ENCODE measurements at places on chromosomes 6 and 20.
A peak's percentile ranks its signal among the peaks of the same experiment; 100 is the strongest.

DNA sequence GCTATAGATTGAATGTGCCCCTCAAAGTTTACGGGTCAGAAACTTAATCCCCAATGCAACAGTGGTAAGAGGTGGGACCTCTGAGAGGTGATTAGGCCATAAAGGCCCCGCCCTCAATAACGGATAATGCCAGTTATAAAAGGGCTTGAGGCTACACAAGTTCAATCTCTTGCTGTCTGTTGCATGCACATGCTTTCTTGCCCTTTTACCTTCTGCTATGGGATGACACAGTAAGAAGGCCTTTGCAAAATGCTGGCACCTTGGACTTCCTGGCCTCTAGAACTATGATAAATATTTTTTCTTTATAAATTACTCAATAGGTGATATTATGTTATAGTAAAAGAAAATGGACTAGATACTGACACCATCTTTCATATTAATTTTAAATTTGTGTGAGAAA lies 806.1 kb downstream of the TENT5A start:
- no peak for DNase-seq

- DNase-seq = no peak
Measured at GRCh38 chr6:113825781-113826180, 31.4 kb upstream of the MARCKS start.

DNA sequence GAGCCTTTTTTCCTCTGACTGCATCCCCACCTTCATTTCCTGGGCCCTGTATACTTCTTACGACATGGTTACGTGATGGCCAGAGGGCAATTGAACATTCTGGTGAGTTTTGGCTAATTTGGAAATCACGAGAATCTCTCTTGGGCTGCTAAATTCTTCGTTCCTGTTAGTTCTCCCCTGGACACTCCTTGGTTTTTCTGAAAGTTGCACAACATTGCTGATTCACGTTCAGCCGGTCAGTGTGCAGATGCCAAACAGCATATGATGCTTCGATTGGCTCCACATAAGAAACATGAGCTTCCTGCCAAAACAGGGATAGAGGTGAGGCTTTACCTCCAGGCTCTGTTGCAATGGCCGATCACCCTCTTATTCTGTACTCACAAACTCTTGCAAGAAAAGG lies 119.4 kb upstream of the LY86 start:
- DNase-seq = no peak

GRCh38 chr6:95593025-95593424 lies 15.7 kb downstream of the MANEA start:
- DNase-seq = no peak

DNA sequence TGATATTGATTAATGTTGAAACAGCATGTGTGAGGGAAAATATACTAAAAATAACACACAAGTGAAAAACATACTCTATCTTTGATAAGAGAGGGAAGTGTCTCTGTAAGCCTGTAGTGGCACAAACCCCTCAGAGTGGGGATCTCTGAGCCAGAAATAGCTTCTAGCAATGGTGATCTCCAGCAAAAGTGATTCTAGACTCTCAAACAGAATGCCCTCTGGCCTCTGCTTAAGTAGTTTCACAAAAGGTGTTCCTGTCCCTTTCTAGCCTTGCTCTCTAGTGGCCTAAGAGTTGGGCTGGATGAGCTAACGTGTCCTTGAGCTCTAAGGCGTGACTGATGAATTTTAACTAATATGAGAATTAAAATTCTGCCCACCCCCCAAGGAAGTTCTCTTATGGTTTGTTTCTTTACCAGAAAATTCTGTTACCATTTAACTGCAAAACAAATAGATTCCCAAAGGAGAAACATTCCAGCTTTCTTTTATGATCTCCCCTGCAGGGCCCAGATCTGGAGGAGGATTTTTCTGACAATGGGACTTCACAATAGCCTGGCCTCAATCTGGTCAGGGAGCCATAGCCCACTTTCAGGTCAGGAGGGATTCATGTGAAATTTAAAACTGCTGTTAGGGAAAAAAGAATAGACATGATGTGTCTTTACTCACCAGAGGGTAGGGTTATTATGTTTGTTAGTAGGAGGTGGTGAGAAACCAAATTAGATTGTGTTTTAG lies 182.5 kb upstream of the LAMP5 start:
- DNase-seq = no peak

DNA sequence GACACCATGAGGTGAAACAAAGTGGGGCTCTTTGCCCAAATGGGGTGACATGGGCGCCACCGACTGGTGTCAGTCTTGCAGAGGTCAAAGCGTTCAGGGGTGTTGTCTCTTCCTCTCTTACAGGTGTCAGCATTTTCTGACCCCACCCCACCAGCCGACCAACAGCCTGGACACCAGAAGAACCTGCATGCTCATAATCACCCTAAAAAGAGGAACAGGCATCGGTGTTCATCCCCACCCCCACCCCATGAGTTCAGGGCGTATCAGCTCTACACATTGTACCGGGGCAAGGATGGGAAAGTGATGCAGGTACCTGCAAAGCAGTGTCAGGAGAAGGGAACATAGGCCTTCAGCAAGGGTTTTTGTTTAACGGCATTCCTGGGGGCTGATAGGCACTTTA lies 14.8 kb downstream of the LYRM2 start:
- no peak for DNase-seq

DNA sequence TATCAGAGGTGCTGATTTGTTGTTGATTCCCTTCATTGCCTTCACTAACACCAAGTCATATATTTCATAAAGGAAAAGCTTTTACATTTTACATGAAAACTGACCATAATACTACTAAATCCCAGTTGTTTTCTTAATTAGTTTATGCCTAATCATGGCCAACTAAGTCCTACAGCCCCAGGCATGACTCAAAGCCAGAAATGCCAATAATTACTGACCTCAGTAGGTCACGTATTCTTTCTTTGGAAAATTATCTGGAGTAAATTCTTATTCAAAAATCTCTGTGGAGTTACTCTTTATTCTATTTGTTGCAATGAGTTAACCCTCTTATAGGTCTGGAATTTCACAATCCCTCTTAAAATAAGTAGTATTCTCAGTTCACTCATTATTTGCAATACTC lies 13.5 kb upstream of the MYB start:
- DNase-seq = no peak

- no peak for DNase-seq
Measured at GRCh38 chr6:37774028-37774680, 45.4 kb upstream of the ZFAND3 start.

DNA sequence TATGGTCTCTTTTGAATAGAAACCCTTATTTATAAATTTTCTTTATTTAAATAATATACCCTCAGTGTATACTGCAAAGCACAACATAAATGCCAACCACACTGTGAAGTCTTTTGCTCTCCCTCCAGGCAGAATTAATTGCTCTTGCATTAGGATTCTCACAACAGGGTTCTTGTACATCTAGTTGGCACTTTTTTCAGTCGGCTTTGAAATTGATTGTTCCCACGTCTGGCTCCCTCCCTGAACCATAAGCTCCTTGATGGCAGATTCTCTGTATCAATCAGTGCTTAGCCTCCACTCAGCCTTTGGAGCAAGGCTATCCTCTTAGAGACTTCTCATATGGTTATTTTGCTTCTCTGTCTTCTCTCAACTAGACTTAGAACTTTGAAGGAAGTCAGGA lies 288.0 kb upstream of the POU3F2 start:
- no peak for DNase-seq

GRCh38 chr20:63315240-63315689 lies 22.3 kb downstream of the COL20A1 start:
- no peak for DNase-seq

DNA sequence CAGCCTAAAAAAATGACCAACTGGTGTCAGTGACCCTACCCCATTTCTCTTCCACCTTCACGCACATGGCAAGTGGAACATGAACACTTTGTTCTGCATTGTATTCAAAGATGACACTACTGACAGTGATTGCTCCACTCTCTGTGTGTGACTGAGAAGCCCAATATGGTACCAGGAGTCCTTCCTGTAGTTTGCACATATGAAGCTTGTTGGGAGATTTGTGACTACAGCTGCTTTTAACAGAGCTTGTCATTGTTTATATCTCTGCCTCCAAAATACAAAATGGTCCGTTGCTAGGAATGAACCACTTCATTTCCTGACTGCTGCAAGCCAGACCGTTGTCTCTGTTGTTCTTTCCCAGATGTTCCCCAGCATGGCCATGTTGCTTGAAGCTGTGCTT lies 140.3 kb upstream of the TCF21 start:
- DNase-seq = no peak

- no peak for DNase-seq
Measured at GRCh38 chr6:29941016-29941415, 1.3 kb upstream of the HLA-A start.

DNA sequence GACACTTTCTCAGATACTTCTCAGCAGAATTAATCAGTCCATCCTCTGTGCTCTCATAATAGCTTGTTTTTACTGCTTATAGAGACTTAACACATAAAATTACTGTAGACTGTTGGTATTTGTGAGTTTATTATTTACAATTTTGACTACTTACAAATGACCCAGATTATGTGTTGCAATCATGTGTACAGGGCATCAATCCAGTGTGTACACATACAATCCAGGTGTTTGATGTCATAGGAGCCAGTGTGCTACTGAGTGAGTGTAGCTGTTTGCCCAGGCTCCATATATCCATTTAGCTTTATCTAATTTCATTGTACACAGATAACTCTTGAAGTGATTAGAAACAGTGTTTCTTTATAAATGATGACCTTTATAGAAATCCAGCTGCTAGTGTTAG lies 31.3 kb downstream of the TRMT11 start:
- no peak for DNase-seq

DNA sequence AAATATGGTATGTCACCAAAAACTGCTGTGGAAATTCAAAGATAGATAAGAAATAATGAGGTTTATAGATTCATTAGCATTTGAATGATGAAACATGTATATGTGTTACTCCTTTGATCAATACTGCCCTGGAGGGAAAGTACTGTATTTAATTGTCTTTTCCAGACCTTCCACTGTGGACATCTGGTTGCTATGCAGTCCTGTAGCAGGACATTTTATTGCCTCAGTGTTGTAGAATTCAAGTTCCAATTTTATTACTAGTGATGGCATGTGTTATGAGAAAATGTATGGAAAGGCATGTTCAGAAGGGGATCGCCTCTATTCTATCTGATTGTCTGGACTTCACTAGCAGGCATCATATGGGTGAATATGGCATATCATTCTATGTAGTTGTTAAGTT lies 391.0 kb downstream of the TFAP2B start:
- no peak for DNase-seq

DNA sequence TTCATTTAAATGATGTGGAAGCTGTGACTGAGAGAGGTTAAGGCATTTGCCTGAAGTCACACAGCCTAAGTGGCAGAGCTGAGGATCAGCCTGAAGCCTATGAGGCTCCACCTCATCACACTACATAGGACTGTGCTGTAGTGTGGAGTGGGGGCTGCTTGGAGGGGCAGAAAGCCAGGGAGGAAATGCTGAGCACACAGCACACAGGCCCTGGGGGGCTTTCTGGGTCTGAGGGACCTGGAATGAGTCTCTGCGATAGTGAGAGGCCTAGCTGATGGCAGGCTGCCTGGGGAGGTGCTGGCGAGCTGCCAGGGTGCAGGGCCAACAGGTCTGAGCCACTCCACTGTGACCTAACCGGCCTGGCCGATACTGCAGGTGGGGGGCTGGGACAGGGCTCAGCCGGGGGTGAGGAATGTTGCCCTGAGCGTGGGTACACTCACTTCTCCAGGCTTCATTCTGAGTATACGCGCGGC lies 2.2 kb upstream of the ARHGAP40 start:
- no peak for DNase-seq

- DNase-seq = no peak
Measured at GRCh38 chr20:35939264-35939663, 15.0 kb downstream of the SCAND1 start.

GRCh38 chr20:50555662-50556061 lies 45.5 kb downstream of the PTPN1 start:
- DNase-seq = no peak

GRCh38 chr20:50995506-50995905 lies 27.4 kb downstream of the KCNG1 start:
- no peak for DNase-seq

DNA sequence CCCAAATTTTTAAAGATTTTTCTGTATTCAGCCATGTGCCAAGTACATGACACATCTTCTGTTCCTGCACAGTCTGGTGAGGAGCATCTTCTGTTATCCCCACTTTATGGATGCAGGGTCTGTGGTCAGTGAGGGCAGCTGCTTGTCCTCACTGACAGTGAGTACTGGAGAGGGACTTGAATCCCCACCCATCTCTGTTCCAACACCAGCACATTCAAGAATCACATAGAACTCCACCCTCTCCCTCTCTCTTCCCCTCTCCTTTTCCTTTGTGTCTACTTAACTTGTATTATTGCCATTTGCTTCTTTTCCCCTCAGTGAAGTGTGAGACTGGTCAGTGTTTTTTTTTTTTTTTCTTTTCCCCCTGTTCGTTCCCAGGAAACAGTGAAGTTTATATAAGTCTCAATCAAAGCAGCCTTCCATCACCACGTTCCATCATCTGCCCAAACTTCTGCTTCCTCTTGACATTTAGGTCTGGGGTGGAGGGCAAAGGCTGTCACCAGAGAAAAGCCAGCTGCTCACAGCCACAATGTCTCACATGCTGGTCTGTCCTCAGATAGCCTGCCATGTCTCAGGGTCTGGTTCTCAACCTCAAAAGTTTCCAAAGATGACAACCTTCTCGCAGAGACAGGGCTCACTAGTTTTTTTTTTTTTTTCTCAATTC lies 110.0 kb upstream of the SSTR4 start:
- no peak for DNase-seq

GRCh38 chr6:43639984-43640800 lies 4.6 kb downstream of the MAD2L1BP start:
- DNase-seq = no peak

DNA sequence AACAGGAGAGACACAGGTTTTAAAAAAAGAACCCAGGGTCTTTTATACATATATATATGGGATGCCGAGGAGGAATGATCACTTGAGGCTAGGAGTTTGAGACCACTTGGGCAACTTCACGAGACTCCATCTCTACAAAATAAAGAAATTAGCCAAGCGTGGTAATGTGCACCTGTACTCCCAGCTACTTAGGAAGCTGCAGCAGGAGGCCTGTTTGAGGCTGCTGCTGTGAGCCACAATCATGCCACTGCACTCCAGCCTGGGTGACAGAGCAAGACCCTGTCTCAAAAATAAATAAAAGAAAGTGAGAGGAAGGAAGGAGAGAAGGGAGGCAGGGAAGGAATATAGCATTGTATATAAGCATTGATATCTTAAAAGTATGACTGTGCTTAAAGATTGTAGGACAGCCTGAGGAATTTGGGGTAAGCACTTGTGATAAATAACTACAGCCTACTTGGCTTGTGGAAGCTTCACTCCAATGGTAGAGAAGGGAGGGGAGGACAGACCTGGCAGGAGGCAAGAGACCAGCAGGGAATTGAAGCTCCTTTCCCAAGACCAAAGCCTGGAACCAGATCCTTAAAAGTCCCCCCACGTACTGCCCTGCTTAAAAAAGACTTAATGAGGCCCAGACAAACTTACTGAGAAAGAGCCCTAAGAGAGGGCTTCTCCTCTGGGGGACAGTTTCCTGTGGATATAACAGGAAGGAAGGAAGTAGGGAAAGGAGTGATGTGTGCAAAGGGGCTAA lies 2.5 kb upstream of the SNTA1 start:
- DNase-seq = no peak

- DNase-seq = no peak
Measured at GRCh38 chr6:98824902-98825599, 9.3 kb upstream of the POU3F2 start.

GRCh38 chr20:40551125-40551530 lies 137.9 kb downstream of the MAFB start:
- DNase-seq = no peak

GRCh38 chr20:20466341-20466879 lies 98.5 kb downstream of the INSM1 start:
- DNase-seq = peak; percentile 15
